CD4-positive, alpha-beta T cell treated with Interleukin-1 beta for 1 hour (primary cell): ENCODE measurements at places on chromosomes 7 and 10.

GRCh38 chr7:113730309-113730955 lies 188.4 kb downstream of the PPP1R3A start:
- no peak for DNase-seq

DNA sequence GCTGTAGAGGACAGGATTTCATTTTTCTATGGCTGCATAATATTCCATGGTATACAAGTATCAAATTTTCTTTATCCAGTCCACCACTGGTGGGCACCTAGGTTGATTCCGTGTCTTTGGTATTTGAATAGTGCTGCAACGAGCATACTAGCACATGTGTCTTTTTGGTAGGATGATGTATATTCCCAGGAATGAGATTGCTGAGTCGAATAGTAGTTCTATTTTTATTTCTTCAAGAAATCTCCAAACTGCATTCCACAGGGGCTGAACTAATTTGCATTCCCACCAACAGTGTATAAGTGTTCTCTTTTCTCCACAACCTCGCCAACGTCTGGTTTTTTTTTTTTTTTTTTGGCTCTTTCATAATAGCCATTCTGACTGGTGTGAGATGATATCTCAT lies 550.0 kb downstream of the REEP3 start:
- no peak for DNase-seq

- no peak for DNase-seq
These were observed 65.4 kb downstream of the CFAP46 start for GRCh38 chr10:132876993-132877431.

GRCh38 chr10:29615195-29615594 lies 19.6 kb downstream of the SVIL start:
- DNase-seq, result no peak

GRCh38 chr7:158555034-158555520 lies 32.5 kb downstream of the PTPRN2 start:
- DNase-seq, result no peak

GRCh38 chr7:43390576-43390975 lies 192.3 kb upstream of the STK17A start:
- DNase-seq, result no peak

DNA sequence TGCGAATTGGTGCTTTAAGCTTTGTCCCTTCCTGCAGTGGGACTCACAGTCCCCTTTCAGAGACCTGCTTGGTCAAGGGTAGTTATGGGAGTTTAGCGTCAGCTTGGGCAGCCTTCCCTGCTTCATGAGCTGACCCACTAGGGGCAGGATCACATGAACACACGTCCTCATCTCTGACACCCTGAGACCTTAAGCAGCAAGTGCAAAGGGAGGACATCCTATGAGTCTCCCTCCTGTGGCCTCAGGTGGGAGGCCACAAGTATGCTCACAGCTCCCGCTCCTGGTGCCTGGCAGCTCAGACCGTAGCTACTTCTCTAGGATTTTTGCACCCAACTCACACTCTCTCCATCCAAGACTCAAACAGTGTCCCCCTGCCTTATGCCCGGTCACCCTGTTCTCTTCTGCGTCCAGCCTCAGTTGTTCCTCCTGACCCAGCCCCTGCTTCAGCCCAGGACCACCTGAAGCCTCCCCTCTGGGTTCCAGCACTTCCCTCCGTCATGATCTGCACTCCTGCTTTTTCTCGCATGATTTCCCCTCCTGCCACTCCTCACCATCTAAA lies 136.6 kb upstream of the FAM20C start:
- no peak for DNase-seq

DNA sequence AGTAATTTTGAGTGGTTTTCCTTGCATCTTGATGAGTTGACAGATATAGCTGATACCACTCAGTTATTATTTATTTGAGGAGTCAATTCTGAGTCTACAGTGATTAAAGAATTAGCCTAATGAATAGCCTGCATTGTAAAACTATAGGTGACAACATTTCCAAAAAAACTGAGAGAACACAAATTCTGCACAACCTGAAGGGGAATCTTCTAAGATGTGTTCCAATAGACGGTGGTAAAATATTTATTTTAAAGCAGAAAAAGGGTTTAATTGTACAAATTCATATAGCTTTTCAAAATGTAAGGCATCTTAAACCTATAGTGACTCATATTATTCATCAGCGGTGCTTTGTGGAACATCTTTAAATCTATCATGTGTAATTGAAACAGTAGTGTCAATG lies 200.4 kb downstream of the RNLS start:
- no peak for DNase-seq

GRCh38 chr10:29669149-29669548 lies 34.4 kb upstream of the SVIL start:
- DNase-seq, result no peak

DNA sequence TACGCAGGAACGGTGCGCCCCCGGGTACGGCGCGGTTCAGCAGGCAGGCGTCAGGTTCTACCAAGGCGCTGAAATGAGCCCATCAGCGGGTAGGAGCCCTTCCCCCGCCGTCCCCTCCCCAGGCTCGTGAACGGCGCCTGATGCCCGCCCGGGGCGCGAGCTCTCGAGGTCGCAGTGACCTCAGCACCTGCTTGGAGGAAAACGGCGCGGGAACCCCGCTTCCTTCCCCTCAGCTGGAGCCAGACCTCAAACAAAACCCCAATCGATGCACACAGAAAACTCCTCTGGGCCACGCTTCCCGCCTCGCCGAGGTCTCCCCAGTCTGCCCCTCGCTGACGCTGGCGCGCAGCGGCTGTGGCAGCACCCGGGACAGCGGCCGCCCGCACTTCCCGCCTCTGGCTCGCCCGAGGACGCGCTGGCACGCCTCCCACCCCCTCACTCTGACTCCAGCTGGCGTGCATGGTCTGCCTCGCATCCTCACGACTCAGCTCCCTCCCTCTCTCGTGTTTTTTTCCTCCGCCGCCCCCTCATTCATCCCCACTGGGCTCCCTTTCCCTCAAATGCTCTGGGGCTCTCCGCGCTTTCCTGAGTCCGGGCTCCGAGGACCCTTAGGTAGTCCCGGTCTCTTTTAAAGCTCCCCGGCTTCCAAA lies 514 bp upstream of the GAD2 start:
- DNase-seq, result no peak

GRCh38 chr10:116764979-116765378 lies 22.6 kb upstream of the HSPA12A start:
- DNase-seq, result no peak

- DNase-seq, result no peak
These were observed 9.7 kb downstream of the GET4 start for GRCh38 chr7:885893-886625.

DNA sequence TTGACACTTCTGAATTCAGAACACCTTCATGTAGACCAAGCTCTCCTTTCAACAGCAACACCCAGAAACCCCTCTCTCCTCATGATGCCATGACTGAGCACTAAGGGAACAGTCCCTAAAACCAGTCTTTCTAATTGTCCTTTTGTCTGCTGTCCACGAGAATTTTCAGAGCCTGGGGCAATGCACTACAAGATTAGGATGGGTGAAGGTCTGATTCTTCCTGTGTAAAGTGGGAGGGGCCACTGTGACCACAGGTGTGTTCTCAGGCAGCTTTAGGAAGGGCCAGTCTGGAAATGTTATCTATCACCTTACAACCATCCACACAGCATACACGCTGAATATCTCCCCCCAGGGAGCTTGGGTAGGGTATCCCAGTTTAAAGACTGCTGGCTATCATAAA lies 7.9 kb downstream of the PAXIP1 start:
- DNase-seq, result no peak

- peak; percentile 28 for DNase-seq
These were observed at the start of gene GJC3 for GRCh38 chr7:99928994-99929729. Gene GJC3 (minus strand): TSS chr7:99929620. CDS start chr7:99929620, 0 bp downstream.

DNA sequence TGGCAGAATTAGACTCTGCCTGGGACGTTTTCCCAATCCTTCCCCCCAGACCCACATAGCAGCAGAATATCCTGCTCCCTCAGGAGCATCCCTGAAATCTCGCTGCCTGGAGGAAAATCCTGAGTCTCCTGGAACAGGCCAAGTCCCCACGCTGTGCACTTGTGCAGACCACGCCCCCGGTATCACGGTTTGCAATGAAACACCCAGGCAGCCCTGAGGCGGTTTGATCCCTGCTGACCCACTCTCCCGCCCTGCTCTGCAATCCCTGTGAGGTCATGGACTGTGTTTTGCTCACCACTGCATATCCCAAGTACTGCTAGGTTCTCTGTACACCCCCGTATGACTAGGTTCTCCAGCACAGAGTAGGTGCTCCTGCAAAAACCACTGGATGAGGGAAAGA lies 411.8 kb upstream of the MGMT start:
- no peak for DNase-seq

DNA sequence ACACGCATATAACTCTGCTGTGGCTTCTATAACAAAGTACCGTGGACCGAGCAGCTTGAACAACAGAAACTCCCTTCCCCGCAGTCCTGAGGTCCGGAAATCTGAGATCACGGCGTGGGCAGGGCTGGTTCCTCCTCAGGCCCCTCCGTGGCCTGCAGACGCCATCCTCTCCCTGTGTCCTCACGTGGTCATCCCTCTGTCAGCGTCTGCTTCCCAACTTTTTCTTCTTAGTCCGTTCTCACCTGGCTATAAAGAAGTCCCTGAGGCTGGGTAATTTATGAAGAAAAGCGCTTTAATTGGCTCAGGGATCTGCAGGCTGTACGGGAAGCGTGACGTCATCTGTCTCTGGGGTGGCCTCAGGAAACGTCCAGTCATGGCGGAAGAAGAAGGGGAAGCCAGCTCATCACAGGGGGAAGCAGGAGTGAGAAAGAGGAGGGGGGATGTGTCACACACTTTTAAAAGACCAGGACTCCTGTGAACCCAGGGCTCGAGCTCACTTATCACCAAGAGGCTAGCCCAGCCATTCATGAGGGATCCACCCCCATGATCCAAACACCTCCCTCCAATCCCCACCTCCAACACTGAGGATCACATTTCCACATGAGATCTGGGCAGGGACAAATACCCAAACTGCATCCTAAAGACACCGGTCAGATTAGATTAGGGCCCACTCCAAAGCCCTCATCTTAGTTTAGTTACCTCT lies 91.2 kb upstream of the INSIG1 start:
- peak; percentile 87 for DNase-seq

DNA sequence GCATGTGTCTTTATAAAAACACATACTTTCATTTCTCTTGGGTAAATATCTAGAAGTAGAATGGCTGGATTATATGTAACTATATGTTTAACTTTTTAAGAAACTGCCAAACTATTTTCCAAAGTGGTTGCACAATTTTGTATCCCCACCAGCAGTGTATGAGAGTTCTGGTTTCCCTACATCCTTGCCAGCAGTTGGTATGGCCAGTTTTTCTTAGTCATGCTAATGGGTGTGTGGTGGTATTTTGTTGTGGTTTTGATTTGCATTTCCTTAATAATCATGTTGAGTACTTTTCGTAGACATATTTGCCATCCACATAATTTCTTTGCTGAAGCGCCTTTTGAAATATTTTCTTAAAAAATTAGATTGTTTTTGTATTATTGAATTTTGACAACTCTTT lies 60.3 kb downstream of the NEUROG3 start:
- DNase-seq, result no peak
